ENCODE measurements at places on chromosomes 6 and 20. TPM values are rescaled to one million over a fixed set of nuclear protein-coding genes. Genes with fewer than 3 reads are reported as not detected.

GRCh38 chr6:136108361-136108945 lies 141.7 kb downstream of the MTFR2 start:
- DNase-seq: no peak

GRCh38 chr6:74070091-74070490 lies 374.1 kb downstream of the CD109 start:
- no peak for DNase-seq

- DNase-seq: no peak
Measured at GRCh38 chr6:144932621-144933020, 647.5 kb downstream of the UTRN start.

- no peak for DNase-seq
Measured at GRCh38 chr6:96925290-96925687, 761 bp downstream of the KLHL32 start.

- DNase-seq: peak; percentile 30
Measured at GRCh38 chr6:3841711-3842565, 7.2 kb upstream of the FAM50B start.

GRCh38 chr6:31702405-31702818 lies 712 bp downstream of the ABHD16A start:
- no peak for DNase-seq

WFDC10B gene
- total RNA-seq: not detected
